ENCODE measurements at places on chromosomes 3 and 15.
A peak's percentile ranks its signal among the peaks of the same experiment; 100 is the strongest.

- DNase-seq: no peak
Observed at GRCh38 chr3:183448369-183449128, 20.1 kb upstream of the MCF2L2 start.

DNA sequence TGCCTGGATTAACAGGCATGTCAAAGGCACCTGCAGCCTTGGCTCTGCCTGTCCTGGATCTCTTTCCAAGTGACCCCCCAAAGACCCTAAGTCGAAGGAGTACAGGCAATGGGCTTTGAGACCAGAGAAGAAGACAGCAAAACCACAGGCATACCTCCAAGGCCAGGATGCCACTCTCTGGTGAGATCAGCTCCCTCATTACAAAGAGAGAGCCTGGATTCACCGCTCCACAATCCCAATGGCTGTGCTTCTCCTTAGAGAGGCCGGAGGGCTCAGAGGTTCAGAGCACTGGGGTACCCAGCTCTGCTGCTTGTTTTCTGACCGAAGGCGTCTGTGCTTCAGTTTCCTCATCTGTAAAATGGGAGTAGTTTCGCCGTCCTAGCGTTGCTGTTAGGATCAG, 154.6 kb upstream of the MEF2A start:
- no peak for DNase-seq

- DNase-seq: no peak
Observed at GRCh38 chr3:122350814-122351418, 25.9 kb downstream of the CSTA start.

- no peak for DNase-seq
Observed at GRCh38 chr15:80564056-80564455, 131.1 kb upstream of the ABHD17C start.

DNA sequence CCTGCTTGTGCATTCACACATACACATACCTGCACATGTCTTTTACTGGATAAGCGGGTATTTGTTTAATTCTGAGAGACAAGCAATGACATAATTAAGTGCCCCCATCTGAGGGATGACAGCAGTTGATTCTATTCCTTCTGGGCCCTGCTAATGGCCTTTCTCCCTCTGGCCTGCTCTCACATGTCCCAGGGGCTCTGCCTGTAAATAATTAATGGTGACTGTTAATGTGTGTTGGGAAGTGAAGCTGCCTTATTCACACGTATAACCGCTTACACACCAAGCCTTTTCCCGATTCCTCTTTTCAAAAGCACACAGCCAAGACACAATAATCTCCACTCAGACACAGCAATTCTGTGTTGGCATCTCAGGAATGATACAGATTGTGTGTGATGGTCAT, 47.8 kb downstream of the LRRK1 start:
- DNase-seq: no peak

GRCh38 chr3:127286571-127287140, 1.2 kb downstream of the PRR20G start:
- DNase-seq: no peak

DNA sequence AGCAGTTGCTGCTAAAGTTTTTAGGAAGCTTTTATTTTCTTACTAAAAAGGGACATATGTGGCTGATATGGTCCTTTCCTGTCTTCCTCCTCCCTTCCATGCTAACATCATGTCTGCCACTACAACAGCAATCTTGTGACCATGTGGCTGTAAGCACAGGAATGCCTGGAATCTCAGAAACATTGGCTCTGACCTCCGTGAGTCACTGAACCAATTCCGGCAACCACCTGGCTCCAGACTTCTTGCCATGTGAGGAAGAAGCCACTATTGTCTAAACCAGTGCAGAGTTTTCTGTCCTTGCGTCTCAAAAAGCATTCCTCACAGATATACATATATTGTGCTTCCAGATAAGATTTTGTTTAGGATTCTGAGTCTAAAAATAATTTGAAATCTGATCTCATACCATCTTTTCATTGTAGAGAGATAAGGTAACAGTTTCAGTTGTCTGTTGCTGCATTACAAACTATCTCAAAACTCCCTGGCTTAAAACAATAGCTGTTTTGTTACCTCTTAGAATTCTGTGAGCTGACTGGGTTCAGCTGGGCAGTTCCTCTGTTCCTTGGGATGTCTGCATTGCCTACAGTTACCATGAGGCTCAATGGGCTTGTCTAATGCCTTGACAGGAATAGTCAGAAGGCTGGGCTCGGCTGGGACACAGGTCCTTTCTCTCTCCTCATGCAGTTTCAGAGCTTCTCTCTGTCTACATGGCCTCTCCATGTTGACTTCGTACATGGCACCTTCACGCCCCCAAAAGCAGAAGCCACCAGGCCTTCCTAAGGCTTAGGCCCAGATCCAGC, 77.3 kb upstream of the MAGI1 start:
- peak; percentile 51 for DNase-seq

DNA sequence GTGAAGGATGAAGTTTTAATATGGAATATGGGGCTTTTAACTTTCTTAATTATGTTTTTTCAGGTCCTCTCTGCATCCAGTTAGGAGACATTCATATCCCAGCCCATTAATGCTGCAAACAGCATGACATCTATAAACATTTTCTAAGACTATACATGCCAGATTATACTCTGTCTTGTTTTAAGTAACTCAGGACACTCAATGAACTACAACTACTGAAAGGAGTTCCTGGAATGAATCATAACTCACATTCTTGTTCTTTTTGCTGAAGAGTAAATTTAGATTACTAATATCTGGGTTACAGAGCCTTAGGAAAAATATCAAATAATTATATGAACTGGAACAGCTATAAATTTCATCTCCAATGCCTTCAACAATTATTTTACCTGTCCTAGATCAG, 167.4 kb downstream of the STAG1 start:
- no peak for DNase-seq

- DNase-seq: no peak
Observed at GRCh38 chr3:194707147-194707540, 21.5 kb downstream of the FAM43A start.

DNA sequence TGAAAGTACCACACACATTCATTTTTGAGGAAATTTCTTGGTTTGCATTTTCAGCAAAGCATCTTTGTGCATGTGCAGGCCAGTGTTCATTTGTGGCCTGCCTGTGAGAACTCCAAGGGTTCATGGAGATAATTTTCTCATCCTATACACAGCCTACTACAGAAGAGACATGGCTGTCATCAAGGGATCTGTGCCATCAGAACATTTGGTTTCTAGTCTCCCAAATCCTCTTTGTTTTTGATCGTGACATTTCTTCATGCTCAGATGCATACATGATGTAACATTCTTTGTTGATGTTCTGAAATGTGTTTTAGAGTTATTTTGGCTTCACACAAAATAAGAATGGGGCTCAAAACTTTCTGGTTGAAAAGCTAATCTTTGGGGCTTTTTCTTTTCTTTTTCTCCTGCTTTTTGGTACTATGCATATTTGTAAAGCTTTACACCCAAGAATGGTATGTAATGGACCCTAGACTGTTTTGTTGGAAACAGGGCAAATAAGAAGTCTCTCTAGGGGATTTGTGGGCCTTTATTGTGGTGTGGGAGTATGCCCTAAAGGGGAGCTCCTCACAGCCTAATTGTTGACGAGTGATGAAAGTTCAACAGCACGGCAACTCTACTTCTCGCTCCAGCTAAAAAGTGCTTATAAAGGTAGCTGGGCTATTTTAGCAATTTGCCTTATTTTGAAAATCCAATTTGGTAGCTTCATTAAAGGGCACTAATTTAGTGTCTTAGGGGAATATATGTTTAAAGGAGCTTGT, 3.2 kb upstream of the ARPP21 start:
- DNase-seq: no peak

DNA sequence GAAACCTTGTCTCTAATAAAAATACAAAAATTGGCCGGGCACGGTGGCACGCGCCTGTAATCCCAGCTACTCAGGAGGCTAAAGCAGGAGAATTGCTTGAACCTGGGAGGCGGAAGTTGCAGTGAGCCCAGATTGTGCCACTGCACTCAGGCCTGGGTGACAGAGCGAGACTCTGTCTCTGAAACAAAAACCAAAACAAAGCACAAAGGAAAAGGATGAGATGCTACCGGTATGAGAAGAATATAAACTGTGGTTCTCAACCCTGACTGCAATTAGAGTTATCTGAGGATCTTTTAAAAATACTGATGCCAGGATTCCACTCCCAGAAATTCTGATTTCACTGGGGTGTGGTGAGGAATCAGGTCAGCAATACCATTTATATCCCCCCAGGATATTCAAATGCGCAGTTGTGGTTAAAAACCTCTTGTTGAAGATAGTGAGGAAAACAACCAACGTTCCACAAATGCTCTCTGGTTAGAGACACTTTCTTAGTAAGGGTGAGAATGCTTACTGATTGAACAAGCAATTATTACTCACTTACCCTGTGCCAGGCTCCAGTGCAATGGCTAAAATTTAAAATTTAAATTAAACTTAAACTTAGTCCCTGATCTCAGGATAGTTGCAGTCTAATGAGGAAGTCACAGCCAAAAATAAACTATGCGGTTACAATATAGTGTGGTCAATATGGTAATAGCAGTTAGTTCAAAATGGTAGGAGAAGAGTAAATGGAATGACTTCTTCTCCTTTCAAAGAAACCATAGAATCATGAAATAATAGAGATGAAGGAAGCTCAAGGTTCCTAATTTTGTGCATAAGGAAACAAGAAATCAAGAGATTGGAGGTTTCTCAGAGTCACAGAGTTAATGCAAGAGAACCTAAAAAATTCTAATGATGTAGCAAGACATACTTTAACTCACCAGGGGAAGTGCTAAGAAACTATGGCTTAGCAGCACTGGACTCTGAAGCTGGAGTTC, 109.5 kb downstream of the SSR3 start:
- DNase-seq: no peak

DNA sequence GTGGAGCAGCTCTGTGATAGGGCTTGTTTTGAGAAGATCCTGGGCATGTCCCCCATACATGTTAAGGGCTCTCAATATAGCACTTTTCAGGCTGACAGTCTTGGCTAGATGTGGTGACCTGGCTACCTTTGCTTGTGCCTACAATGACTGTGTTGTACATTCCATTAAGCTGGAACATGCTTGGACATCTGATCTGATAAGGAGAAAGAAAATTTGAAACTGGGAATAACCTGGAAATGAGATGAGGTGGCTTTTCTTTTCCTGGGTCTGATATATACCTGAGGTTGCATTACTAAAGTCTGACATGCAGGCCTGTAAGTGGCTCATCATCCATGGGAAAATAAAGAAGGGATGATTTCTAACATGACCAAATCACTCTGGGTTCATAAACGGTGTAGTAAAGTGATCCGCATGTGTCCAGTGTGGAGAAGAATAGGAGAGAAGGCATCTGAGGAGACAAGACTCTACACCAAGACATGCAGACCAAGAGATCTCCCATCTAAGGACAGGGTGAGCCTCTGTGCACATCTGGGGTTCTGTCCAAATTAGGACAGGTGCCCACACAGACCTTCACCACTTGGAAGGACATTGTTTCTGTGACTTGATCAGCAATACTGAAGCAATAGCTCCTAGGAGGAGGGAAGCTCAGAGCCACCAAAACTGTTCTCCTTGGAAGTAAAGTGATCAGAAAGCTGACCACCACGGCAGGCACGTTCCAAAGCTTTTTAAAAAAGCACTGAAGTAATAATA, 62.0 kb downstream of the KLHL6 start:
- no peak for DNase-seq

- no peak for DNase-seq
Observed at GRCh38 chr3:105260385-105260784, 106.3 kb upstream of the ALCAM start.

GRCh38 chr15:83292317-83292716, 7.9 kb upstream of the BNC1 start:
- no peak for DNase-seq

GRCh38 chr3:173876476-173876875, 478.9 kb downstream of the NLGN1 start:
- DNase-seq: no peak

- no peak for DNase-seq
Observed at GRCh38 chr3:49714728-49715550, 4.5 kb downstream of the AMIGO3 start.
